HEK293T (cell line): ENCODE measurements at places on chromosomes 7 and 10.

DNA sequence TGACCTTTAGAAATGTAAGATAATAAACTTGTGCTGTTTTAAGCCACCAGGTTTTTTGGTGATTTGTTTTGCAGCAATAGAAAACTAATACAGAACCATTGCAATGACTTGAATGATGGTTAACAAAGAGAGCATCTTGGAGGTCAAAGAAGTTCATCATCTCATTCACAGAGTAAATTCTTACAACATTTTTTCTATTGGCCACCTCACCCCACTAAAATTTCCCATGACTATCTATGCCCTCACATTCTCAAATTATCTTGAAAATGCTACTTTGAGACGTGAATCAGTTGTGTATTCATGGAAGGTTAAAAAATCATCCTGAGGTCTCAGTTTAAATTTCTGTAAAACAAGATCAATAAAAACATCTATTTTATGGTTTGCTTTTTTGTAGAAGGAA lies 754.2 kb downstream of the SORCS1 start:
- DNase-seq: no peak

- no peak for DNase-seq
Observed at GRCh38 chr7:44849885-44850544, 2.1 kb upstream of the H2AZ2 start.

GRCh38 chr10:112524641-112525040 lies 77.6 kb downstream of the VTI1A start:
- DNase-seq: no peak

DNA sequence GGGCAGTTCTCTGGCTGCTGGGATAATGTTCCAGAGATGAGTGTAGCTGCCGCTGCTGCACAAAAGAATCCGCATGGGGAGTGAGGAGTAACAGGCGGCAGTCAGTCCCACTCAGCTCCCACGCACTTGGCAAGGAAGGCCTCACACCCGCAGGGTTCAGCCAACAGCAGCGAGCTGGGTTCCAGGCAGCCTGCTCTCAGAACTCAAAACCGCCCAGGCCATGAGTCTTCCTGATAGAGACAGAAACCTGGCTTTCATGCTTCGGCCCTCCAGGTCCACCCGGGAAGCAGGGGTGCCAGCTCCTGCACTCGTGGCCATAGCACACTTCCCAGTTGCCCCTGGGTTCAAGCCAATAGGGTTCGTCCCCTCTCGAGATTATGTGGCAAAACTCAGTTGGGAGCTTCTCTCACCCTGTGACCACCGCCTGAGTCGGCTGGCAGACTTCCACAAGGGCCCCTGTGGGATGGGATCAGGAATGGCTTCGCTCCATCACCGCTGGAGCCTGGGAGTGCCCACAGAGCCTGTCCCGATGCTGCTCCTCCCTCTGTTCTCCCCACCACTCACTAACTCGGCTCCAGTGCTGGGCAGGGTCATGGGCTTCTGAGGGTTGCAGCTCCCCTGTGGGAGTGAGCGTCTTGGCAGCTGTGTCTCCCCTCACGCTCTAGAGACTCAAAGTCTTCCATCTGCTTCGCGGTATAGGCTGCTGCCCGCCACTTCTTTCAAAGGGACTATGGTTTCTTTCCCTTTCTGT lies 20.6 kb downstream of the CLRN3 start:
- no peak for DNase-seq

- no peak for DNase-seq
Observed at GRCh38 chr10:78768876-78769275, 299.9 kb upstream of the ZMIZ1 start.

DNA sequence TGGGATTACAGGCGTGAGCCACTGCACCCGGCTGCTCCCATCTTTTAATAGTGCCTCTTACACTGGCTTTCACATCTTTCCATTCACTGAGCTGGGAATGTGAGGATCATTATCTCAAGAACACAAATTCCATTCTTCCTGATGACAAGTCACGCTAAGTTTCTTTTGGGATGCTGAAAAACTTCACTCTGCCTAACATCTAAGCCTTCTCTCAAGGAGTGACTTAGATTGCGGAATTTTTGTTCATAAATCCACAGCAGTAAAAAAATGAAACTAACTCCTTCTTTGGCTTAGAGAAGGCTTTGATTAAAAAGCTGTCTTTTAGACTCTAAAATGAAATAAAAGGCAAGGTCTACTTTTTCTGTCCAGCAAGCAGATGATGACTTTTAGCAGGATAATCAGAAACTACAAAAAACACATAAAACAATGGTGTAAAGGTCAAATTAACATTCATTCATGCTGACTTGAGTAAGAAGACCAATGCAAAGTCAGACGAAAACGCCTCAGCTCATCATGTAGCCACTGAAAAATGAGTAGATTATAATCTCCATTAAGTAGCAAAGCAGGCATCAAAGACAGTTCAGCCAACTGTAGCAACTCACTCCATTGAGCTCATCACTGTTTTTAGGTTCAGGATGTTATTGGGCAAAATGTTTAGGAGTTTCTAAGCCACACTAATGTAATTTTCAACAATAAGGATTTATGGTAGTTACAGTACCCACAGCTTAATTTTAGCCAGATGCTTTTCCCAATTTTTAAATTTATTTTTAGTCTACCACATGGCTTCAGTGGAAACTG lies 178.8 kb downstream of the ELMO1 start:
- DNase-seq: no peak

- DNase-seq: no peak
Observed at GRCh38 chr7:6049780-6050179, 18.6 kb downstream of the ANKRD61 start.

DNA sequence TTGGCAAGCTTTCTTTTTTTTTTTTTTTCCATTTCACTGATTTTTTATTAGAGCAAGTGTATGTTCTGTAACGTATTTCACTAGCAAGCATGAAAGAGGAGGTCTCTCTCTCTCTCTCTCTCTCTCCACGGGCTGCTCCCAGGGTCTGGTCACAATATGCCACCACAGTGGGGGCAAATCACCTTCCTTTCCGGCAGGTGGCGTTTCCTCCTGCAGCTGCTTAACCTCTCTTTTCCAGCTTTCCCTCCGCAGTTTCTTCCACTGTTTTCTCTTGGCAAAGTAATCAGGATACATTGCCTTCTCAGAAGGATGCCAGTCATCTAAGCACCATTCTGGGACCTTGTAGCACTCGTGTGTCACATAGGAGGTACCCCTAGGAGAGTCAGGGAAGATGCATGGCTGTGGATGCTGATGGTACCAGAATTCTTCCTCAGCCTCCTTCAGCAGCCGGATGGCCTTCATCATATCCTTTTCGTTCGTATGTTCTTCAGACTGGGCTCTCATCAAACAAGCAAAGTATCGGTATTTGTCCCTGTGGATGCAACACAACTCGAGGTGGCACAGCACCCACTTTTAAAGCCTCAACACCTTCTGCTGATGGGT lies 197.3 kb upstream of the PODXL start:
- DNase-seq: peak; percentile 49

DNA sequence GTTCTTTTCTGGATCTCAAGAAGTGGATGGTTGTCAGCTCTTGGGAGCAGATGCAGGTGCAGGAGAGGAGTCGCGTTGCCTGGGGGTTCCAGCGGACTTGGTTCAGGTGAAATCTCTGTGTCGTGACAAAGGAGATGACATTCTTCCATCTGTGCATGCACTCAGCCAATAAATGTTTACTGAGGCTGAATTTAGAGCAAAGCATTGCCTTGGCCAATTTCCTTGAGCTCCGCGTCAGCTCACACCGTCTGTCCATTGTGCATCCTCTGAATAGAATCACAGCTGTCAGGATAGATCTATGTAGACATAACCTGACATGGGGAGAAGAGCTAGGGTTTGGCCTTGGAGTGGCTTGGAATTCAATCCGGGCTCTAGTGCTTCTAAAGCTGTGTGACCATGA lies 343.7 kb downstream of the GLRX3 start:
- DNase-seq: no peak

- no peak for DNase-seq
Observed at GRCh38 chr7:129843978-129844840, 108.6 kb downstream of the UBE2H start.

DNA sequence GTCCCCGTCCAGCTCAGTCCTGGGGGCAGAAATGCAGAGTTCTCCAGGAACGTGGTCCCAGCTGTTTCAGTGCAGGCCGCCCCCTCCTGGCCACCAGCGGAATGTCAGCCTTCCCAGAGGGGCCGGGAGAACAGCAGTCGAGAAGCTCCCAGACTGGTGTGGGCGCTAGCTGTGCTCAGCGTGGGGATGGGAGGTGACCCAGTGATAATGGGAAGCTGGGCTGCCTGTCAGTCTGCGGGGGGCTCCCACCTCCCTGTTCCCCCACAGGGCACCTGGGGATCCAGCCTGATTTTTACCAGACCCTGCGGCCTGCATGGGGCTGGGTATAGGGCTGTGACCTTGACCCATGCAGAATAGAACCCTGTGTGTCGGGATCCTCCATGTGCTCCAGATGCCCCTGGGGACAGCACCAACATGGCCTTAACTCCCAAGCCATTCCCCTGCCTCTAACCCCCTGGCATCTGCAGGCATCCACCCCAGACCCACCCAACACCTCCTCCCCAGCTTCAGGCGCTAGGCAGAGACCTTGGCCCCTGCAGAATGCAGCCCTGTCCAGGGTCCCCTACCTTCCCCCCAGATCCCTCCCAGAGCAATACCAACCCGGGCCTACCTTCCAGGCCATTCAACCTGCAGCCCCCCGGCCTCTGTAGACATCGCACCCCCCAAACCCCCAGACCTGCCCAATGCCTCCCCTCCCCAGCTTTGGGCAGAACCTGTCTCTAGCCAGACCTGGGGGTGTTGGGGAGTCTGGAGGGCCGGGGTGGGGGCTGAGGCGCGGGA lies 880 bp upstream of the ELN start:
- DNase-seq: peak; percentile 81

DNA sequence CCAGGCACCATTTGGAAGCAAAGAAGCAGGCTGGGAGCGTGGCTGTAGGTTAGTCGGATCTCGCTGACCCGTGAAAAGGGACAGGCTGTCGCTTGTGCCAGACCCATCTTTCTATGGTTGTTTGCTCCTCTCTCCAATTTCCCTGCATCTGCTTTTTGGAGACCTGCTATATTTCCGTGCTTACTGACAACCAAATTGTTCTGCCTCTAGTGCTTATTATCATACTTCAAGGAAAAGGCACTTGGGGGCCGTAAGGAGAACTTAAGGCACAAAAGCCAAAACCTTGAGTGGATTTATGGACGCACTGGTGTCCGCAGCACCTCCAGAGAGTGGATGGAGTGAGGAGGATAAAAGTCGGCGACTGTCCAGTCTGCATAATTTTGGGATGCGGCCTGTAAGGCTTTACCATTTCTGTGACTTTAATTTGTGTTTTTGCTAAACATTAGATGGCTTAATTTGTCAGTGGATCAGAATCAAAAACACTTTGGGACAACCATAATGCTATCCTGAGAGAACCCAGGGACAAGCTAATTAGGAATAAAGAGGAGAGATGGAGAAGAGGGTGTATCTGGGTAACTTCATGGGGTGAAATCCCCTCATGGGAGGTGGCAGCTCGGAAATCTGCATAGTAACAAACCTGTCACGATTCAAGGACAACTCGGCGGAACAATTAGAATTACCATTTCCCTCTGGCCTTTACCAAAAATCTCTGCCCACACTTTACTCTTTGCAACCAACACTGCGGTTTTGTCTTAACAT lies 206.7 kb downstream of the HDAC9 start:
- no peak for DNase-seq

GRCh38 chr10:62788861-62789467 lies 15.6 kb upstream of the ADO start:
- no peak for DNase-seq

DNA sequence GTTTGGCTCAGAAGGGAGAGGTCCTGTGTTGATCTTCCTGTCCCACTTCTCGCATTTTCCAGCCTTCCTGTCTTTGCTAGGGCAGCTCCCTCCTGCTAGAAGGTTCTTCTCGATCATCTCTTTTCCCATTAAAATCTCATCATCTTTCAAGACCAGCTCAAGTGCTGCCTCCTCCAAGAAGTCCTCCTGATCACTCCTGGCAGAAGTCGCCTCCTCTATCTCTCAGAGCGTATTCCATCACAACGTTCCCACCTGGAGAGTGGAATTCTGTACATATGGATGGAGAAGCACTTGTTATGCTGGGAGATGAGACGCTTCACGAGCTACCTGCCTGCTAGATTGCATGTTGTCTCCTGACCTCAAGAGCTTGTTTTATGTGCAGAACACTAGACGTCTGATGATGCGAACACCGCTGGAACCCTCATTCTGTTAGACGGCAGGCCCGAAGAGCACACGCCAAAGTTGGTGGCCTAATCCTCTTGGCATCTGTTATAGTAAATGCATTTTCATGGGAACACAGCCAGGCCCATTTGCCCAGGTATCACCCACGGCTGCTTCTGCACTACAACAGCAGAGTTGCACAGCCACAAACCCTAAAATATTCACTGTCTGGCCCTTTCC lies 68.0 kb upstream of the INSIG1 start:
- DNase-seq: no peak

DNA sequence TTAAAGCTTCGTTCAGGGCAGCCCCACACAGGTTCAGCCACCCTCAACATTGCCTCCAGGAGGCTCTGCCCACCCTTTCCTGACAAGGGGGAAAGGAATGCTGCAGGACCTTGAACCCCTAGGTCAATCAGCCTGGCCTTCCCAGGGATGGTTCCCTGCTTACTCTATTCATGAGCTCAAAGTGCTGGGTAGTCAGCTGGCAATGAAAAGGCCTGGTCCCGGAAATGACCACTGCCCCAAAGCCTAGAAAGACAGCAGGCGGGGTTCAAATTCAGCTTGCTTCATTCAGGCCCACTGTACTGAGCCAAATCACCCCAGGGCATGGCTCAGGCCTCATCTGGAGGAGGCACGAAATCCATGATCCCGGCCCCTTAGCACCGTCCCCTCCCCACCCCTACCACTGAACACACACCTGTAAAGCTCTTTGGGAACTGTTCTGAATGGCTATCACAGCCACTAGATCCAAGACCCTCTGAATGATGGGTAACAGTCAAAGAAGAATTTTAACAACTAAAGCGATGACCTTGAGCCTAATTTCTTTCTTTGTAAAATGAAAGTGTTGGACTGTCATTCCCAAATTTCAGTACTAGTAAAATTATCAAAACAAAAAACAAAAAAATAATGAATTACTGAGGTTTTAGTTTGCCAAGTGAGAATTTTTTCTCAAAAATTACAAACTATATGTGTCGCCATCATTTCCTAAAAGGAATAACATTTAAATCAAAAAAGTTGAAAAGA lies 1.0 kb downstream of the URGCP start:
- no peak for DNase-seq

GRCh38 chr10:103854686-103855391 lies 537 bp downstream of the SH3PXD2A start:
- DNase-seq: peak; percentile 53
